ENCODE measurements at places on chromosomes 4 and X.

- peak; percentile 49 for DNase-seq
These were observed 199.9 kb downstream of the TMA16 start for GRCh38 chr4:163694385-163694784.

DNA sequence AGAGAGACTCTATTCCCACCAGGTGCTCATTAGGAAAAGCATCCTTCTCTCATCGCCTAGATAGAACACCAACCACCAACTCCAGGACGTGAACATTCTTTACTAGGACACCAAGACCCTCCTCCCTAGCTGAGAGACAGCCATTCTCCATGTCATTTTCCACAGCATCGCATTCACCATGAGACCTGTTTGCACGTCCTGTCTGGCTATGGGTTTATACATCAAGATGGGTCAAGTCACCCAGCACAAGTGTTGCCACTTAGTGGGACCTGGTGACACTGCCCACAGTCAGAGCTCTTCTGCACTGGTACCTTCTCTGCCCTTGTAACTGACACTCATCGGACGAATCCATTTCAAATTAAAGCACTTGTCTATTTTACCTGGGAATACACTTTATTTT is 17.5 kb downstream of the LRP2BP start:
- DNase-seq, result no peak

- peak; percentile 10 for DNase-seq
These were observed 58.6 kb upstream of the ZC4H2 start for GRCh38 chrX:65034668-65035445.

DNA sequence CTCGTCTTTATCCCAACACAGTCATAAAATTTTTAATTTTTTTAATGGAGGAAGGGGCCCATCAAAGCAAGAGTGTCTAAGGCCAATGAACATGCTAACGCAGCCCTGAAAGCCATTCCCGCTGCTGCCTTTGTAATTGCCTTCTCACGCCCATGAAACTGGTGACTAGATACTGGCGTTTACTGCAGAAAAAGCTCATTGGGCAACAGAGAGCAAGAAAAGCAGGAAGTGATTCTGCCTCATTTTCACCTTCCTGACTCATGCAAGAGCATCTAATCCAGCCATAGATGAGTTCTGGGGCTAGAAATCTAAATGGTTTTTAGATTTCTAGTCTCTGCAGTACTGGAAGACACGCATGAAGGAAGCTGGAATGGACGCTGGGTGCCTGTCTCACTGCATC is 72.5 kb downstream of the ANXA3 start:
- DNase-seq, result peak; percentile 32

DNA sequence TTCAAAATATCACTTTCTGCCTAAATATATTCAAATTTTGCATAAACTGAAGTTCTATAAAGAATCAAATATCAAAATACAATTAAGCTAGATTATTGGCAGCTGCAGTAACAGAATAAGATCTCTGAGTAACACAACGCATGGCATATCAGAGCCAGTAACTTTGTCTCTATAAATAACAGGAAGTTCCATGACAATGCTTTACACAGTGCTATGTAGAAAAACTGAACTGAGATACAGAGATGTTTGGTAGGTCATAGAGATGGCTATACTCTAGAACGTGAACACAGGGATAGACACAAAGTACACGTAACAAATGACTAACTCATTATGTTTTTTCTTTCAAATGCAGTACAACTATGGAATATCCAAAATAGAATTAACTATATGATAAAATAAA is 18.2 kb downstream of the UBE2D3 start:
- no peak for DNase-seq

DNA sequence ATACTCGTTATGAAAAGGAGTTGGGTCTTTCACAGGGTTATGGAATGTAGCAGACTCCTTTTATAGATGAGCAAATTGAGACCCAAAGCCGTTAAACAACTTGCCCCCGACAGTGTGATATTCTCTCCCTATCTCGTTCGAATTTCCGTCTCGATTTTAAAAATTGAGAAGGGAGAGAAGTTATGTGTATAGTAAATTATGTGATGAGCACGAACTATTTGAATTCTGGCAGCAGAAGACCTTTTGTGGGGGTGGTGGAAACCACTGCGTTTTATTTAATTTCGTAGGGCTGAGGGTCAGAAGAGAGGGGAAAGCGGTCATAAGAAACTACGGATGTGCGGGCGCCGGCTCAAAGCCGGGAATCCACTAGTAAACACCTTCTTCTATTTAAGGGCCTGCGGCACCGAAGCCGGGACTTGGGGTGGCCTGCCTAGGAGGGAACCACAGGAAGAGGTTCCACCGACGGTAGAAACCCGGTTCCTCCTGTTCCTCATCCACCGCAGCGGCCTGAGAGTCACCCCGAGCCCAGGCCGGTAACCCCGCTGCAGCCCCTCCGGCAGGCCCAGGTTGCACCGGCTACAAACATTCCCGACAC is 1.5 kb upstream of the DDX3X start:
- no peak for DNase-seq

DNA sequence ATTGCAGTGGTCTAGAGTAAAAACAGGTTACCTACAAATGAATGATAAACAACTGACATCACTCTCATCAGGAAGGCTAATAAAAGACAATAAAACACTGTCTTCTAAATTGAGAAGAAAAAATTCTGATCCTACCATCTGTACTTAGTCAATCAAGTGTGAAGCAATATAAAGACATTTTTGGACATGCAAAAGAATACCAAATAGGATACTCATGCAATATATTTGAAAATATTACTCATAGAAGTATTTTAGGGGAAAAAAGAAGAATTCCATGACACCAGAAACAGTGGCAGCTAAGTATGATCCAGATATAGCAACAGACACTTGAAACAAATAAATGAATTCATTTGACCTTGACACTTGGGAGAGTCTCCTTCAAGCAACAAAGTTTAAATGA is 63.8 kb upstream of the FAM120C start:
- no peak for DNase-seq

- peak; percentile 90 for DNase-seq
These were observed 190.6 kb downstream of the PTTG2 start for GRCh38 chr4:38150766-38151165.

DNA sequence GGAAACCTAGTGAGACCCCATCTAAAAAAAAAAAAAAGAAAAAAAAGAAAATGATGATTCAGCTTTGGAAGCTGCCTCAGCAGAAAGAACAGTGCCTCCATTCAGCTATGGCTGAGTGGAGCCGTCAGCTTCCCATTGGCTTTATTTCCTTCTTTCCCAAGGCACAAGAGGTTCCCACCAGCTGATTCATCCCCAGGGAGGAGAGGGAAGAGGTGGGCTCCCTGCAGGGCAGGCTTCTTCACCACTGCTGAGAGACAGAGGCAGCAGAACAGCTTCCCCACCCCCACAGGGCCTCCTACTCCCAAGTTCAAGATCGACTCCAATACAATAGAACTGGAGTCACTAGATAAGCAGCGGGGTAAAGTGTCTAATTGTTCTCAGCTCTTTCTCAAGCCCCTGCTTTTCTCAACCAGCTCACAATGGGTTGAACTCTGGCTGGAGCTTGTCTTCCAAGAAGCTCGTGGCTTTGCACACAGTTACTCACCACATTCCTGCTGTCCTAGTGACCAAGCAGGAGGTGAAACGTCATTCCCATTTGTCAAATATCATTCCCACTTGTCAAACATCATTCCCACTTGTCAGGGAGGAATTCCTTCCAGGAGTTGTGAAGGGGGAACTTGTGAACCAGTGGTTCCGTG is 47.8 kb downstream of the FHDC1 start:
- DNase-seq, result peak; percentile 81

- DNase-seq, result no peak
These were observed 293.4 kb upstream of the TENM3 start for GRCh38 chr4:181949704-181950312.

GRCh38 chr4:5712517-5712916 is 1.5 kb downstream of the EVC start:
- DNase-seq, result peak; percentile 96

DNA sequence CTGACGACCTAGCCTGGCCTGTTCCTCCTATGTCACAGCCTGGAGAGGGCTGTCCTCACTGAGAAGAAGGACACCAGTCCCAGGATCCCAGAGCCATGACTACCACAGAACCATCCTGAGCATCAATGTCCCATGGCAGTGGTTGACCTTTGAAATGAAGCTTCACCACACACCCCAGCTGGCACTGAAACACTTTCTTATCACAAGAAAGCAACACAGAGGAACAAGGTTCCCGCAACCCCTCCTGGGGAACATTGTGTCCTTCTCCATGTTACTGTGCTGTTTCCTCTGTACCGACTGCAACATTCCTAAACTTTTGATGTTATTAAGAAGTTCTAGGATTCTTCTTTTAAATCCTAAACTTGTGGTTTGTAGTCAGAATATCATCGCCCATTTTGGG is 21.2 kb upstream of the FAM156A start:
- DNase-seq, result peak; percentile 52

- DNase-seq, result no peak
These were observed 9.3 kb upstream of the HAUS3 start for GRCh38 chr4:2251073-2251794.

DNA sequence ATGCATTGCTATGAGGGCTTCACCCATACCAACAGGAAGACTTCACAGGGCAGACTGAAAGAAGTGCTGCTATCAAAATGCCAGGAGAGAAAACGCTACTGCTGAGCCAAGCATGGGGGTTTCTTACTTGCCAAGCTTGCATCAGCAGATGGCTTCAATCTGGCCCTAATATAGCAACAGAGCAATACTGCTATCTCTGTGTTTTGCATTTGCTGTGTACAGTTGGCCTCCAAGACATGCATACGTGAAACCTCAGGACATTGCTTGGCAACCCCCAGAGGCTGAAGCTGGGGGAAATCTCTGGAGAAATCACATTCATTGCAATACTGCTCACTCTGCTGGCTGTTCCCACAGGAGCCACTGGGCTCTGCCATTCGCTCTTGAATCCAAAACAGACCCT is 127.2 kb upstream of the GPC4 start:
- no peak for DNase-seq

DNA sequence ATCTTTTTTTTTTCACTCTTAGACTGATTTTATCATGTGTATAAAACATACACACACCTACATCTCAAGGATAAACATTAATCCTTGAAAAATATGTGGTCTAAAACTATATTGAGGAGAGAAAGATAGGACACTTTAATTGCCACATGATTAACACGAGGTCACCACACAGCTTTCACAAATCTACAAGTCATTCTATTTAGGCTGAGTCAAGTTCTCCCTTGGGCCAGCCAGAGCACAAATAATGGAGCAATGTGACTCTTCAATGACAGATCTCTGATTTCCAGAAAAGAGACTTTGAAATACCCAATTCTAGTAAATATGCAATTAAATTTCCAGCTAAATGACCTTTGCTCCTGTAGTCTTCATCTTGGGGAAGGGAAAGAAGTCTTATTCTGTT is 12.9 kb upstream of the ADH4 start:
- DNase-seq, result no peak

GRCh38 chrX:105543283-105543682 is 279.1 kb upstream of the NRK start:
- DNase-seq, result no peak

- no peak for DNase-seq
These were observed 27.8 kb upstream of the LIMCH1 start for GRCh38 chr4:41510179-41510578.

DNA sequence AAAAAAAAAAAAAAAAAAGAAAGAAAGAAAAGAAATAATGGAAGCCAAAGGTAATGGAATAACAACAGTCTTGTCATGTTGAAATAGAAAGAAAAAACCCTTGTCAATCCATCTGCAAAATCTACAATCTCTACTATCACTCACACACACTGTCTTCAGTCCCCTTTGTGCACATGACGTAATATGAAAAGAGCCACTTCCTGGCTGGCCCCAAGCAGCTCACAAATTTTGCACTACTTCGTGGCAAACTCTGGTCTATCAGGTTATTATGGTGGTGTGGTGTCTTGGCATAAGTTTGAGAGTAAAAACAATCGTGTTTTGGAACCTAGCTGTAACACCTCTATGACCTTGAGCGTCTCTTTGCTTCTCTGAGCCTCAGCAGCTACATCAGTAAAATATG is 8.3 kb upstream of the AFAP1 start:
- DNase-seq, result no peak

GRCh38 chr4:28391877-28392276 is 1531.2 kb downstream of the STIM2 start:
- DNase-seq, result peak; percentile 50

- peak; percentile 41 for DNase-seq
These were observed 68.2 kb upstream of the MTNR1A start for GRCh38 chr4:186623546-186623945.

DNA sequence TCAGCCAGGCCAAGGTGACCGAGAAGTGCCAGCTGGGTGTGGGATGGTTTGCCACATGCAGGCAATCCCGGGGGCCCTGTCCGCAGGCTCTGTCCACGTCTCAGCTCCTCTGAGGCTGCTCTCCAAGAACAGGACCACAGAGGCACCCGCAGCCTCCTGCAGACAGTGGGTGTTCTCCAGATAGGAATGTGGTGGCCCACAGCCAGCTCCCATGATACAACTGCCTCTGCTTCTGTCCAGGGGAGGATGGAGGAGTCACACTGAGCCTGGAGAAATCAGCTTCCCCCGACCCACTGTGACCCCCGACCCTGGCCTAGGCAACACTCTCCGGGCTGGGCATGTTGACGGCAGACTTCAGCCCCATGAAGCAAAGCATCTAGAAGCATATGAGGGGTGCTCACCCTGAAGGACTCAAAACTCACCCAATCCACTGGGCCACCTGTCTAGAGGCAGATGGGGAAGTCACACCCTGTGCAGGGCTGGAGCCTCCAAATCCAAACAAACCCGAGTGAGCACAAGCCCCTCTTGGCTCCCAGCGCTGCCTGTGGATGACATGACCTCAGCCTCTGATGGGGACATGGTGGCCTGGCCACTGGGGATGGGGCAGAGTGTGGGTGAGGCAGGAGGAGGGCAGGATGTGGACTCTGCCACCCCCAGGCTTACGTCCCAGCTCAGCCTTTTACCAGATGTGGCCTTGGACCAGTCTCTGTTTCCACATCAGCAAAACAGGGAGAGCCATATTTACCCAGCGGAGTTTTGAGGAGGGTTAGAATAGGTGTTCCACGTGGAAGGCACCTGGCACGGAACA is 102.3 kb downstream of the PSAPL1 start:
- peak; percentile 57 for DNase-seq

DNA sequence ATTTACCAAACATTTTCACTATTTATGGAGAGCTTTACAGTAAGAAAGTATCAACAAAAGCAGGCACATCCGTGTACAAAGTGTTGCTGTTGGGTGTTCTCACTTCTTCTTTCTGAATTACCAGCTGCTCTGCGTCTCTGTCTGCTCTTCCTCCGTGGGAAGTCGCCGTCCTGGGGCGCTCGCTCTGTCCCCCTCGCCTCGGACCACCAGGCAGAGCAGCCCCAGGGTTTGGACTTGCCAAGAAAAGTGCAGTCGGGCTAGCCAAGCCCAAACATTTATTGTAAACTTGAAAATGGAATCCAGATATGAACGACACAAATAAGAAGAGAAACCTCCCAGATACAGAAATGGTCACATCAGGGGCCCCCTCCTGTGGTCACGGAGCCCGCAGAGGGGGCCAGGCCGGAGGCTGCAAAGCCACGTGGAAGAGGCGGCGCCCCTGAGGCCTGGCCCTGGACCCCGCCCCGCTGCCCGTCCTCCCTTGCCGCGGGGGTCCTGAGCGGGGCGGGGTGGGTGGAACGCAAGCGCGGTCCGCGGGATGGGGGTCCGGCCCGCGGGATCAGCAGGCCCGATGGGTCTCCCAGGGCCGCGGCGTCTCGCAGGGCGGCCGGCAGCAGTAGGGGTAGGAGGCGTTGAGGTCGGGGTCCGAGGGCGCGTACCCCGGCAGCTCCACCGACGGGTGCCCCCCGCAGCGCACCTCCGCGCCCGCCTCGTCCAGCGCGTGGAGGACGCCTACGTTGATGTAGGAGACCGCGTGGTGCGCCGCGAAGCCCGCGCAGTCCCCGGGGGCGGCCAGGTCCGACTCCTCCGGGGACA is 1.5 kb downstream of the TMEM271 start:
- no peak for DNase-seq

Data from amniotic epithelial cell (primary cell).